Activated naive CD8-positive, alpha-beta T cell treated with anti-CD3 and anti-CD28 coated beads for 36 hours (primary cell): ENCODE measurements at places on chromosomes 2 and 18. TPM values are rescaled to one million over a fixed set of nuclear protein-coding genes. Genes with fewer than 3 reads are reported as not detected.
A peak's percentile ranks its signal among the peaks of the same experiment; 100 is the strongest.

DNA sequence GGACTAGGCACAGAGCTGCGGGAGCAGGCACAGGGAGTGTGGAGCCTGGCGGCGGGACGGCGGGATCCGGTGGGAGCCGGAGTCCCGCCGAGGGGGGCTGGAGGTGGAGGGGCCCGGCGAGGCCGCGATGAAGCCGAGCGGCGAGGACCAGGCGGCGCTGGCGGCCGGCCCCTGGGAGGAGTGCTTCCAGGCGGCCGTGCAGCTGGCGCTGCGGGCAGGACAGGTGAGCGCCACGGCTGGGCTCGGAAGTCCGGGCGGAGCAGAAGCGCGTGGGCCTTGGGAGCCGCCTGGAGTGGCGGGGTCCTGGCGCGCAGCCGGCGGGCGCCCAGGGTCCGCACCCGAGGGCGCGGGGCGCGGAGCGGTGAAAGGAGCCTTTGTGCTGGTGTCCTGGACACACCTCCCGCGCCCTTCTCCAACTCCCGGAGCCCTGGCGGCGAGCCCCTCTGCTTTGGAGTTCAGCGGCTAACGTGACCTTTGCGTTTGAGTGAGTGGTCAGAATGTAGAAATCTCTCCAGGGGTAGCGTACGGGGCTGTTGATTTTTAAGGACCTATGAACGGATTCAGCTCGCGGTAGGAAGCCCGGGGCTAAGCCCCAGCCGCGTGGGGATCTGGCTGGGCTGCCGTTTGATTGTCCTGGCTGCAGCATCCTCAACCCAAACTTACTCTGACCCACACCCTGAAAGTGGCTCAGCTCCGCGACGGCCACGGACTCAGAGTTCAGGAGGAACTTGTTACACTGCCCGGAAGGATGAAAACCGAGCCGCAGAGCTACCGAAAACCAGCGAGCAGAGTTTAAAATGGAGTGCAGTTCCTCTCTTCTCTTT is 448 bp downstream of the IMPA2 start:
- peaks cover 20% of the 10 kb centered on the region for H3K4me1 ChIP-seq
- peak overlapping the region; percentile 71 for H3K27ac ChIP-seq
- no peaks in the 10 kb centered on the region for H3K36me3 ChIP-seq
- H3K4me3 ChIP-seq, result peak overlapping the region; percentile 88

GRCh38 chr2:64201151-64201550 is 56.9 kb upstream of the PELI1 start:
- H3K36me3 ChIP-seq, result peaks cover 13% of the 10 kb centered on the region
- H3K4me1 ChIP-seq, result peaks cover 66% of the 10 kb centered on the region
- DNase-seq, result no peak
- H3K4me3 ChIP-seq, result no peak overlapping the region
- H3K27me3 ChIP-seq, result no peaks in the 10 kb centered on the region

- H3K27ac ChIP-seq, result no peak overlapping the region
- DNase-seq, result no peak
- no peaks in the 10 kb centered on the region for H3K36me3 ChIP-seq
- H3K27me3 ChIP-seq, result peaks cover 4% of the 10 kb centered on the region
- H3K4me1 ChIP-seq, result no peaks in the 10 kb centered on the region
- no peak overlapping the region for H3K4me3 ChIP-seq
These were observed 197.3 kb downstream of the DNAH7 start for GRCh38 chr2:195871326-195871725.

DNA sequence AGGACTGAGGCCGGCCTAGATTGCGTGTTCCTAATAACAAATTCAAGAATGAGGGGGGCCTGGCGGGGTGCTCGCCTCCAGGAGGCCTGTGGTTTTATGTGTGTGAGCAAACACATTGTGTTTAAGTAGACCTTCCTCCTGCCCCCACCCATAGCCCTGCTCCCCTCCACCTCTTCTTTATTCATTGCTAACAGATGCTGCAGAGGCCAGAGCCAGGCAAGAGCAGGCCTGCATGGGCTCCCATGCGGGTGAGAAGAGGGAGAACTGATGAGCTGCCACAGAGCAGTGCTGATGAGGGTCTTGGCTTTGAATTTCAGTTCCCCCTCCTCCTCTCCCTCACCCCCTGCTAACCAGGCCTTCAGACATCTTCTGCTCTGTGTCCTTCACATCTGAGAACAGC is 154.6 kb downstream of the OSR1 start:
- no peak overlapping the region for H3K27ac ChIP-seq
- no peaks in the 10 kb centered on the region for H3K36me3 ChIP-seq
- no peak for DNase-seq

GRCh38 chr2:64540615-64541014 is 16.5 kb downstream of the AFTPH start:
- peaks cover 69% of the 10 kb centered on the region for H3K4me1 ChIP-seq
- no peak overlapping the region for H3K27ac ChIP-seq
- H3K4me3 ChIP-seq, result no peak overlapping the region
- H3K27me3 ChIP-seq, result no peaks in the 10 kb centered on the region
- H3K36me3 ChIP-seq, result peaks cover 12% of the 10 kb centered on the region

- no peak for DNase-seq
- peaks cover 10% of the 10 kb centered on the region for H3K4me1 ChIP-seq
- no peaks in the 10 kb centered on the region for H3K27me3 ChIP-seq
- H3K36me3 ChIP-seq, result no peaks in the 10 kb centered on the region
- H3K27ac ChIP-seq, result no peak overlapping the region
These were observed 1.3 kb upstream of the EIF2AK3 start for GRCh38 chr2:88628571-88628939.

DNA sequence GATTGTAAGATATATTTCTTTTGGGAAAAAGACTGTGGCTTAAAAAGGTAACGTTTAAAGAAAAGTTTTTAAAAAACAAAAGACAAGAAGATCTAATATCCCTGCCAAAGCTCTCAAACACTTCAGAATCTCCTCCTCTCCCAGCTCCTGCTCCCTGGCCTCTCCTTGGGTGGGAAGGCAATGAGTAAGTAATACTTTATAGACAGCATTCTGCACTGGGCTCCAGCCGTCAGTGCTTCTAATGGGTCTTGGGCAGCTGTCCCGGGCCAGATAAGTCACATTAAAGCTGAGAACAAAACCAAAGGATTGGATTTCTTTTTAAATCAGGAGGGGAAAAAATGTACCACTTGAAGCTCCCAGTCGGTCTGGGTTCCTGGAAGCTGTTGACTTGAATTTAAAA is 133.7 kb downstream of the ALPK2 start:
- DNase-seq, result no peak
- no peaks in the 10 kb centered on the region for H3K36me3 ChIP-seq
- no peak overlapping the region for H3K27ac ChIP-seq
- no peak overlapping the region for H3K4me3 ChIP-seq
- peaks cover 50% of the 10 kb centered on the region for H3K27me3 ChIP-seq

GRCh38 chr2:30412684-30413570 is 34.1 kb upstream of the LCLAT1 start:
- H3K4me3 ChIP-seq, result no peak overlapping the region
- no peaks in the 10 kb centered on the region for H3K27me3 ChIP-seq
- peaks cover 33% of the 10 kb centered on the region for H3K4me1 ChIP-seq

- no peaks in the 10 kb centered on the region for H3K27me3 ChIP-seq
- peak; percentile 64 for DNase-seq
- H3K27ac ChIP-seq, result peak overlapping the region; percentile 83
- H3K36me3 ChIP-seq, result peaks cover 24% of the 10 kb centered on the region
These were observed 1.3 kb downstream of the CIAO1 start for GRCh38 chr2:96267159-96267971.

CPO gene
- total RNA-seq, result not detected

AAK1 gene
- total RNA-seq, result 78.3 TPM

REG3A gene
- not detected for total RNA-seq

RAPGEF4 gene
- total RNA-seq, result 0.72 TPM

TMEM185B gene
- 23.2 TPM for total RNA-seq

BIN1 gene
- 98.8 TPM for total RNA-seq
